ENCODE measurements at places on chromosomes 5 and 9.
A peak's percentile ranks its signal among the peaks of the same experiment; 100 is the strongest.

DNA sequence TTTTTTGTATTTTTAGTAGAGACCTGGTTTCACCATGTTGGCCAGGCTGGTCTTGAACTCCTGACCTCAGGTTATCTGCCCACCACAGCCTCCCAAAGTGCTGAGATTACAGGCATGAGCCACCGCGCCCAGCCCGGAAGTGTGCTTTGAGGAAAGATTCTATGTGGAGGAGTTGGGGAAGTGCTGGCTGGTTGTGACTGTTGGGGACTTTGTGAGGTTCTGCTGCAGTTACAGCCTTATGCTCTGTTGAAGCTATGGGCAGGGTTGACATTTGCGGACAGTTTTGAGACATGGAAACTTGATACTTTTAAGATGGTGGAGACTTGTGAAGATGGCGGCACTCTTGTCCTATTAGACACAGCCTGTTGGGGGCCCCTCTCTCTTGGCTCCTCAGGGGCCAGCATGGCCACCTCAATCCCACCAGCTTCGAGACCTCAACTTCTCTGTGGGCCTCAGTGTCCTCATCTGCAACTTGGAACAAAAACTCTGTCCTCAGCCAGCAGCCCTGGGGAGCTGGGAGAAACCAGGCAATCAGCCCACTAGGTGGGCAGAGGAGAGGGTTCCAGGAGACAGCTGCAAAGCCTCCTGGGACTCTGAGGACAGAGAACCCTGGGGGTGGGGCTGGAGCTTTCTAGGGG is 24.9 kb downstream of the C9orf50 start:
- DNase-seq = no peak

- no peak for DNase-seq
Measured at GRCh38 chr9:95399261-95399660, 81.8 kb upstream of the FANCC start.

DNA sequence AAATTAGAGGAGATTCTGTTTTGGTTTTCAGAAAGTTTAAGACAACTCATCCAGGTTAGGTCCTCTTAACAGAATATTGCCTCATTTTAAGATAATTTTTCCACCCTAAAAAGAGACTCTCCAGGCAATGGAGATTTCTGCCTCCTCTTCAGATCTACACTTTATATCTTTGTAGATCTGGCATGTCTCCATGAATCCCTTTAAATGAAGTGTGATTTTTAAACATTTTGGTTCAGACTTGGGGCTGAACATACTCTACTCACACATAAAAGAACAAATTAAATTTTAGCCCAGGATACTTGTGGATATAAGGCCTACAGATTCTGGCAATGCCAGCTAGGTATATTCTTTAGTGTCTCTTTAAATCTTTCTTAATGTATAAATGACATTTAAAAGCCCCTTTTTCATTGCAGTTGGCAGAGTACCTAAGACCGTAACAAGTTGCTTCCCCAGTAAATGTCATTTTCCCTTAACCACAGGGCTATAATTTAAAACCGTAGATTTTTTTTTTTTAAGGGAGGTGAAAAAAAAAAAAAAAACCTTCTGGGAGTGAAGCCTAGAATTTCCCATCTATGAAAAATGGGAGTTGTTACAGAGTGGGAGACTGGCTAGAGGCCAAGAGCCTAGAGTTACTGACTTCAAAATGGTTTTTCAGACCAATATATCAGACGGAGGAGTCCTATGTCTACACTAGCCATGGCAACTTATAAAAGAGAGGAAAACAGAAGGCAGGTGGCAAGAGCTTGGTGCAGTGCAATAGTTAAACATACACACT is 207.8 kb upstream of the TARS1 start:
- DNase-seq = no peak

DNA sequence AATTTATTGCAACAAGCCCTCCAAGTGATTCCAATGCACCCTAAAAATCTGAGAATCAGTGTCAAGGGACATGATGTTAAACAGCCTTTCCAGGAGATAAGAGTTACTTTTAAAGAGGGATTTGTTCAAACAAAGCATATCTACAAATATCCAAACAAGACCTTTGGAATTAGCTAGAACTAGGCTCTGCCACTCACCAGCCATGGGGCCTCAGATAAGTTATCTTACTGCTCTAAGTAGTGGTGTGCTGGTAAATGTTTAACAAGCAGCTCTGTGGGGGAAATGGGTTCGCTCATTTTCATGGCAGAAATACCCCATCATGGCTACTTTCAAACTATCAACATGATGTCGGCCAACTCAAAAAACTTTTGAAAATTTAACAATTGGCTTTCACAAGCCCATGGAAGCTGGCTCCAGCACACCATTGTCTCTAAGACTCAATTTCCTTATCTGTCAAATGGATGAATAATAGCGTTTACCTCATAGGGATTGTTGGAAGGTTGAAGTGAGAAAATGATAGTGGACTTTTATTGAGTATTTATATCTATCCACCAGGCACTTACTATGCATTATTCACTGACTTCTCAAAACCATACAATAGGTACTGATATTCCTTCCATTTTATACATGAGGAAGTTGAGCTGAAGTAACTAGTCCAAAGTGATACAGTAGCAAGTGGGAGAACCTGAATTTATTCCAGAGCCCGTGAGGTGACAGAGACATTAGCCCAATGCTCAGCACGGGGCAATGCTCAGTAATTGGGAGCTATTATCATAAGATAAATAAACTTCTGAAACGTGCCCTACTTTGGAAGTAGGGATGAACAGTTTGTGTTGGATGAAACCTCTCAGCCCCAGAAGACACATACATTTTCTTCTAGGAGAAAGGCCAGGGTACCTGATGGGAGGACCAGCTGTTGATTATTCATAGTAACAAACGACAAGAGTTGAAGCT is 43.2 kb downstream of the SH3RF2 start:
- DNase-seq = no peak

- DNase-seq = no peak
Measured at GRCh38 chr9:79604921-79605562, 33.3 kb downstream of the TLE4 start.

DNA sequence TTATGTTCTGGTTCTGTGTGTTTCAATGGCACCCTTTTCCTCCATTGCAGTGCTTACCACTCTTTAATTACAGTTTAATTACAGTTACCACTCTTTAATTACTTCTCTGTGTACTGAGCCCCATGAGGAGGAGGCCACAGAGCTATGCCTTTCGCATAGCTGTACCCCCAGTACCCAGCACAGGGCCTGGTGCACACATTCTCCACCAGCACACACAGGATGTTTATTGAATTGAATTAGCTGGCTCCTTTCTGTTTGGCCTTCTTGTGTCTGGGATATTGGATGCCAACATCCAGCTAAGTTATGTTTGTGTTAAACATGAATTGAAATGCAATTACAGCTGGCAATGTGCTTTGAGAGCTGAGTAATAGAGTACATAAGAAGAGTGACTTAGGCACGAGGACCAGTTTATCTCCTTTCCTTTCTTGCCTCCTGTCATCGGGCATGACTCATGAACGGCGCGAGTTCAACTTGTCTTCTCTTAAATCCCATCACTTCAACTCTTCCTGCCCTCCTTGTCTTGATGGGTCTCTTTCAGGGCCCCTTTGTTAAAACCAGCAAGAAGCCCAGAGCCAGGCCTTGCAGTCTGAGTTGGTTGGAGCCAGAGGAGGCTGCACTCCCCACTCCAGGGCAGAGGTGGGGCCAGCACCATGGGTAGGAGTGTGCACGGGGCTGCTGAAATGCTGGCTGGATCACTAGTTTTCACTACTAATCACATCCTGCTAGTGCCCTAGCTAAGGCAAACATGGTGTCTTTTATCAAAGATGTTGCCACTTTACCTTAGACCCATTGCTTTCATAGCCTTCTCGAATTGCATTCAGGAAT is 37.4 kb downstream of the MVB12B start:
- DNase-seq = no peak

GRCh38 chr9:7338586-7339281 is 460.8 kb downstream of the DMAC1 start:
- DNase-seq = no peak

- no peak for DNase-seq
Measured at GRCh38 chr5:4716781-4717180, 423.3 kb upstream of the ADAMTS16 start.

DNA sequence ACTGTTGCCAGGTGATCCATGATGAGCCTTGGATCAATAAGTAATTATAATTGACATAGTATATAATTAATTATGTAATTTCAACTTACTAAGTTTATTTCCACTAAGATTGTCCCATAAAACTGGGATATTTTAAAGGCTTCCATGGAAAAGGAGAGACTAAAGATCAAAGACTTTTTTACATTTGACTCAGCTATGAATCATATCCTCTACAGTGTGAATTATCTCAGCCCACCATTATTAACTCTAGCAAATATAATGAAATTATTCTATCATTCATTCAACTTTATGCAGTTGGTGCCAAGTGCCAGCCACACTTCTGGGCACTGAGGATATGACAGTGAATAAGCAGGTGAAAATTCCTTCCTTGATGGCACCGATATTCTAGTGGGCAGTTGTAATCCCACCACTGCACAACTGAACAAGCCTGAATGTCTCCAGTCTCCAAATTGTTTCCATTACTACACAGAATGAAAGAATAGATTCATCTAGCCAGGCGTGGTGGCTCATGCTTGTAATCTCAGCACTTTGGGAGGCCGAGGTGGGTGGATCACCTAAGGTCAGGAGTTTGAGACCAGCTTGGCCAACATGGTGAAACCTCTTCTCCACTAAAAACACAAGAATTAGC is 21.9 kb upstream of the TXN start:
- DNase-seq = no peak

GRCh38 chr9:76651119-76651705 is 113.0 kb upstream of the PCA3 start:
- no peak for DNase-seq

DNA sequence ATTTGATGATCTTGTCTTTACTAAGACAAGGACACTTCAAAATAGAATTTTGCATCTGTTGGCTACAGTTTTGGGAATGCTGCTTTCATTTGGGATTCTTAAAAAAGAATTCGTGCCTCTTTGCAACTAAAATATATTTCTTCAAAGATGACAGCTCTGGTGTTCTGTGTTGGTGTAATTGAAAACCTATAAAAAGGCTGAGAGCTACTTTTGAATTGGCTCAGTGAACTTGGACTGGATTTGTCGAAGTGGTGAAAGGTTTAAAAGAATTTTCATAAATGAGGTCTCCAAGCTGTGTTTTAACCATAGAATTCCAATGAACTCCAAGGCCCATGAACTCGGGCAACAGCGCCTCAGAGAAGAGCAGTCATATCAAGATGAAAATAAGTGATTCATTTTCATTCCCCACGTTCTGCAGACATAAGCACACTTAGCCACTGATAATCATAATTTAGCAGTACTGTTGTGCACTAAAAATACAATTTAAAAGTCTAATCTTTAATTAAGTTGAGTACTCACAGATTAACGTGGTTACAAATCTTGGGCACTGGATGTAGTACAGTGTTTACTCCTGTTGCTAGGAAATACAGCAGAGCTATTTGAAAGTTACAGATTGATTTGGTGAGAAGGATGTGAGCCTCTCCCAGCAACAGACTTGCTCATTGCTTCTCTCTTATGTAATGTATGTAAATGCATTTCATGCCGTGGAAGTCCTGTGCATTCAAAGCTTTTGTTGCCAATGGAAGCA is 10.9 kb downstream of the SNCAIP start:
- DNase-seq = no peak

- DNase-seq = no peak
Measured at GRCh38 chr9:27870404-27870803, 297.1 kb upstream of the C9orf72 start.

GRCh38 chr9:132800038-132800648 is 77.9 kb downstream of the AK8 start:
- DNase-seq = peak; percentile 26

- no peak for DNase-seq
Measured at GRCh38 chr5:72238712-72239445, 81.2 kb downstream of the MRPS27 start.

DNA sequence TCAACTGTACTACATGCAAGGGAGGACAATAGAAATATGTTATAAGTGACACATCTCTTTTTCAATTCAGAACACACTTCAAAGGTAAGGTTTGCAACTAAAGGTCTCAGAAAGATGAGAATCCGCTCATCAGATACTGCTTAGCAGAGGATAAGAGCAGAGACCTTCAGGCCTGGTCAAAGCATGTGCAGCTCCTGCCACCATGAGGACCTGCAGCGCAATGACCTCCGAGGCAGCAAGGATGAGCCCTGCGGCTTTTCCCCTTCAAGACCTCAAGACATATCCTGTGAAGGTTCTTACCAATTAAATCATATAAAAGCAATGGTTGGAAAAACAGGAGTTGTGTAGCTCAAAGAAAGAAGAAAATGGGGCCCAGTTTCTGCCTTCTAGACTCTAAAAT is 135.8 kb downstream of the TRIM36 start:
- no peak for DNase-seq

GRCh38 chr9:111233963-111234362 is 96.1 kb downstream of the OR2K2 start:
- no peak for DNase-seq

GRCh38 chr5:138754699-138755057 is 1.5 kb downstream of the CTNNA1 start:
- DNase-seq = no peak

DNA sequence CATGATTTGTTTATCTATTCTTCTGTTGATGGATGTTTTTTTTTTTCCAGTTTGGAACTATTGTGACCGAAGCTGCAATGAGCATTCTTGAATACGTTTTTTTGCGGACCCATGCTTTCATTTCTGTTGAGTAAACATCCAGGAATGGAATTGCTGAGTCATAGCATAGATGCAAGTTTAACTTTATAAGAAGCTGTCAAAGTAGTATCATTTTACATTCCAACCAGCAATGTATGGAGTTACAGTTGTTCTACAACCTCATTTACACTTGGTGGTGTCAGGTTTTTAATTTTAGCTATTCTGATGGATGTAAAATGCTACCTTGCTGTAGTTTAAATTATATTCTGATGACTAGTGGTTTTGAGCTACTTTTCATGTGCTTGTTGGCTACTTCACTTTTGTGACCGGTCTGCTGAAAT is 49.0 kb downstream of the NPR3 start:
- DNase-seq = no peak

DNA sequence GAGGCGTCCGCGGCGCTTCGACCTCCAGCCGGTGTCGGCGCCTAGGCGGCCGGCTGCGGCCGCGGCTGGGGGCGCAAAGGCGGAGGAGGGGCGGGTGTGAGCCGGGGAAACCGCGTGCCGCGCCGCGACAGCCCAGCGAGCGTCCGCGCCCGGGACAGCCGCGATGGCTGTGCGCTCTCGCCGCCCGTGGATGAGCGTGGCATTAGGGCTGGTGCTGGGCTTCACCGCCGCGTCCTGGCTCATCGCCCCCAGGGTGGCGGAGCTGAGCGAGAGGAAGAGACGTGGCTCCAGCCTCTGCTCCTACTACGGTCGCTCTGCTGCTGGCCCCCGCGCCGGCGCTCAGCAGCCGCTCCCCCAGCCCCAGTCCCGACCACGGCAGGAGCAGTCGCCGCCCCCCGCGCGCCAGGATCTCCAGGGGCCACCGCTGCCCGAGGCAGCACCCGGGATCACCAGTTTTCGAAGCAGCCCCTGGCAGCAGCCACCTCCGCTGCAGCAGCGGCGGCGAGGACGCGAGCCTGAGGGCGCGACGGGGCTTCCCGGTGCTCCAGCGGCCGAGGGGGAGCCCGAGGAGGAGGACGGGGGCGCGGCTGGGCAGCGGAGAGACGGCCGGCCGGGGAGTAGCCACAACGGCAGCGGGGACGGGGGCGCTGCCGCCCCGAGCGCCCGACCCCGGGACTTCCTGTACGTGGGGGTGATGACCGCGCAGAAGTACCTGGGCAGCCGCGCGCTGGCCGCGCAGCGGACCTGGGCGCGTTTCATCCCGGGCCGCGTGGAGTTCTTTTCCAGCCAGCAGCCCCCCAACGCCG is 605 bp downstream of the CHSY3 start:
- no peak for DNase-seq

Data from GM12864 (cell line).